Foreskin melanocyte (primary cell): ENCODE measurements at places on chromosomes 12 and 14.

DNA sequence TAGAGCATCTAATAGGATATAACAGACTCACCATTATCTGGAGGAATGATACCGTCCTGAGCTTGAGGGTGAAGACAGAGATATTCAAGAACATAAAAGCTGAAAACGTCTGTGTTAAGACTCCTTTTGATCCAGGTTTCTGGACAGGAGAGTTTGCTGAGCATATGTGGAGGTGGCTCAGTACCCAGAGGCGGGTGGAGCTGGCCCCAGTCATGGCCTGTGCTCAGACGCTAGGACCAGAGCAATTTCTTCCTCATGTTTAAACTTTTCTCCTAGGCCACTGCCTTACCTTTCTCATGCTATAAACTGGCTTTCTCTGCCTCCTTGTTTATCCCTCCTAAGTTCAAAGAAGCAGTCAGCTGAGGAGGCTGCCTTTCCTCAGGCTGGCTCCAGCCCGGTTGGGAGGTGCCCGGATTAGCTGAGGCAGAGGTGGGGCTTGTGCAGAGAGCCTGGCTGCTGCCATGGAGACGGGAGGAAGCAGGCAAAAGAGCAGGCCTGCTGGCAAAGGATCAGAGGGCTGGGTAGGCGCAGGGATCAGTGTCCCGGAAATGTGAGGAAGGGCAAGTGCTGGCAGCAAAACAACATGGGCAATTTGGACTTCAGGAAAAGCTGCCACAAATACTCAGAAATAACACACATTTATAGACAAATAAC lies 13.7 kb downstream of the COA8 start:
- peak; percentile 88 for DNase-seq

DNA sequence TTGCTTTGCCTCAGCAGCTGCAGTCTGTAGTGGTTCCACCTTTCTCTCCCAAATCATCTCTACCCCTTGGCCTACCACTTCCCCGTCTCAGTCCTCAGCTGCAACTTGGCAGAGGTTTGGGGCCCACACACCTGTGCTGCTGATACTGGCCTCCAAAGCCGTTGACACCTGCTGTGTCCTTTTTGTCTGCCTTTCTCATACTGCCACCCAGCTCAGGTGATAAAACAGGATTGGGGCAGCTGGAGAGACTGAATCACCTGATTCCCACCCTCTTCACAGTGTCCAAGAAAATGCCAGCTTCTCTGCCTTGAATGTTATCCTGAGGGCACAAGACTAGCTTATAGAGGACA lies 103.7 kb downstream of the ETV6 start:
- DNase-seq: no peak

GRCh38 chr14:59576332-59577294 lies at the start of gene CCDC175:
CCDC175 (minus strand) TSS chr14:59576812; CDS start chr14:59576775, 37 bp downstream.
- DNase-seq: peak; percentile 68

GRCh38 chr12:125202421-125202820 lies 137.2 kb downstream of the AACS start:
- no peak for DNase-seq

DNA sequence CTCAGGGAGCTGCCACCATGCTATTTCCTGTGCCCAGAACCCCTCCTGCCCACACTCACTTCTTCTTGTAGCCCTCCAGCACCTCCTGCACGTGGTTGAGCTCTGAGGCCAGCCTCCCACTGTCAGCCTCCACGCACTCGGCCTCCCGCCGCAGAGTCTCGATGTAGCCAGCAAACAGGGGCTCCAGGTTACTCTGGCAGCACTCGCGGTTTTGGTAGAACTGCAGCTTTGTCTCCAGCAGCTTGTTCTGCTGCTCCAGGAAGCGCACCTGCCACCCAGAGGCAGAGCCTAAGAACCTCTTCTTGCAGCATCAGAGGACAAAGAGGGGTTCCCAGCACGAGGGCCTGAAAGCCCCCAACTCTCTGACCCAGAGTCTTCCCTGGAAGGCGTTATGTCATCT lies 2.1 kb downstream of the KRT83 start:
- DNase-seq: no peak

- DNase-seq: no peak
These were observed 209.4 kb upstream of the G2E3 start for GRCh38 chr14:30349520-30349919.

- DNase-seq: no peak
These were observed 33.1 kb downstream of the FERMT2 start for GRCh38 chr14:52917735-52918134.
